Activated T-cell treated with anti-CD3 and anti-CD28 coated beads for 1 hour (primary cell): ENCODE measurements at places on chromosomes 5 and 9.

GRCh38 chr9:2288309-2288708 is 273.2 kb downstream of the SMARCA2 start:
- DNase-seq, result no peak

DNA sequence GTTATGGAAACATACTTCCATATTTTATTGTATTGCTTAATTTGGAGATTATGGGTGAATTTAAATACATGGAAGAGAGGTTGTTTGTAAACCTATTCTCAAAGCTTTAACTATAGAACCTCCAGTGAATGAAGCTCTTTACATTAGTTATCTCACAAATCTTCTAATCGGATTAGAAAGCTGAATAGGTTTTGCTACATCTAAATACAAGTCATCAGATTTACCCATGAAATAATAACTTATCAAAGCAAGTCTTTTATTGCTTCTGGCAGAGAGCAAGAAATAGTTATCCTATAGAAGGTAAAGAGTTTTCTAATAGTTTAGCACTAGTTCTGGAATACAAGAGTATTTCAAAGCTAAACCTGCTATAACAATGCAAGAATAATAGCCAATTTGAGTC is 104.4 kb upstream of the SREK1 start:
- DNase-seq, result no peak

GRCh38 chr9:37949576-37949975 is 45.6 kb upstream of the SLC25A51 start:
- DNase-seq, result no peak

GRCh38 chr5:61167382-61167781 is 5.1 kb upstream of the SMIM15 start:
- no peak for DNase-seq

DNA sequence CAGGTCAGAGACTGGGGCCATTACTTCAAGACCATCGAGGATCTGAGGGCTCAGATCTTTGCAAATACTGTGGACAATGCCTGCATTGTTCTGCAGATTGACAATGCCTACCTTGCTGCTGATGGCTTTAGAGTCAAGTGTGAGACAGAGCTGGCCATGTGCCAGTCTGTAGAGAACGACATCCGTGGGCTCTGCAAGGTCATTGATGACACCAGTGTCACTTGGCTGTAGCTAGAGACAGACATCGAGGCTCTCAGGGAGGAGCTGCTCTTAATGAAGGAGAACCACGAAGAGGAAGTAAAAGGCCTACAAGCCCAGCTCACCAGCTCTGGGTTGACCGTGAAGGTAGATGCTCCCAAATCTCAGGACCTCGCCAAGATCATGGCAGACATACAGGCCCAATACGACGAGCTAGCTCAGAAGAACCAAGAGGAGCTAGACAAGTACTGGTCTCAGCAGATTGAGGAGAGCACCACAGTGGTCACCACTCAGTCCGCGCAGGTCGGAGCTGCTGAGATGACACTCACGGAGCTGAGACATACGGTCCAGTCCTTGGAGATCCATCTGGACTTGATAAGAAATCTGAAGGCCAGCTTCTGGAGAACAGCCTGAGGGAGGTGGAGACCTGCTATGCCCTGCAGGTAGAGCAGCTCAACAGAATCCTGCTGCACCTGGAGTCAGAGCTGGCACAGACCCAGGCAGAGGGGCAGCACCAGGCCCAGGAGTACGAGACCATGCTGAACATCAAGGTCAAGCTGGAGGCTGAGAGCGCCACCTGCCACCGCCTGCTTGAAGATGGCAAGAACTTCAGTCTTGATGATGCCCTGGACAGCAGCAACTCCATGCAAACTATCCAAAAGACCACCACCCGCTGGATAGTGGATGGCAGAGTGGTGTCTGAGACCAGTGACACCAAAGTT is 9.3 kb downstream of the NIPBL start:
- no peak for DNase-seq

GRCh38 chr9:83444110-83444509 is 94.1 kb downstream of the FRMD3 start:
- DNase-seq, result no peak

DNA sequence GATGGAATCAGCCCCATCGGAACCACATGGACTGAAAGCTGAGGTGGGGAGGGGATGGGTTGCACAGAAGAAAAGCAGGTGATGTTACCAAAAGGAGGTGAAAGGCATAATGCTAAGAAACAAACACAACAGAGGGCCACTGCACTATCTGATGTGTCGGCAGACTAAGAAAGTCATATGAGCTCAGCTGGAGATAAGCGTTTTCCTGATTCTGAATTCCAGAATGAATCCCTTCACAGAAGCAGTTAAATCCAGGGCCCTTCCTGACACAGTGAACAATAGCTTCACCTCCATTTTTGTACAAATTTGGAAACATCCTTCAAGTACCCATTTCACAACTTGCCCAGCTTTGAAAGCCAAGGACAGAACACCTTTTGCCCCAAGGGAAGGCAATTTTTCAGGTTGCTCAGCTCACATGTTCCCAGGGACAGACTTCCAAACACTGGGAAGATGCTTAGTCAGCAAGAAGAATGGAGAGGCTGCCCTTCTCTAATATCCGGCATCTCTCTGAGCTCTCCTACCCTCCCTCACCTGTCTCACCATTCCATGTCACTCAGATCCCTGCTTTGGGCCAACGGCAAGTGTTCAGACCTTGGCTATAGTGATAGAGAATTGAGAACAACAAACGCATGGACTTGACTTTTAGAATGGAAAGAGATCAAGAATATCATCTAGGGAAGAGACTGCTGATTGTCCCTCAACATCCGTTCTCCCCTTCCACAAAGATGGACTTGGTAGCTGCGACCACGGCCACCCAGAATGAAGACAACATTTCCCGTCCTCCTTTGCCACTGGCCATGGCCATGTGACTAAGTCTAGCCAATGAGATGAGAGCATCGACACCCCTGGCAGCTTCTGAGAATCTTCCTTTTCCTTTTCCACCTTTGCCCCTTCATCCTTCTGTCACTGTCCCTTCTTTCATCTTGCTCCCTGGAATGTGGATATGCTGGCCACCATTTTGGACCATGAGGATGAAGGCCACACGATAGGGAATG is 68.6 kb upstream of the IL17B start:
- DNase-seq, result no peak

GRCh38 chr9:36208521-36209253 is 18.0 kb downstream of the CLTA start:
- no peak for DNase-seq

DNA sequence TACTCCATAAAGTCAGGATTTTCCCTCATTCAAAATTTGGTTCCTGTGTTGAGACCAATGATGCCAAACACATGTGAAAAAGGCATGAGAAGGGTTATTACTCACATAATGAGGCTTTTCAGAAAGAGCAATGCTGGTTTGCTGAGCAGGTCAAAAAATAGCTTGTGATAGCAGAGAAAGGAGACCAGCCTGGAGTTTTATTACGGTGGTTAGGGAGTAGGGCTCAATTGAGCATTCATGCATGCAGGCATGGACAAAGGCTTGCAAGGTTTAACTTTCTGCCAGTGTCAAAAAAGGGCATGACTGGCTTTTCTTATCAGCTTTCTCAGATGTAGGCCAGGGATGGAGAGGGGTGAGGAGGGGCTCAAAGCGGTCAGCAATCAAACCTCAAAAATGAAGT is 628.3 kb downstream of the DNAH5 start:
- no peak for DNase-seq
